Stimulated activated CD4-positive, alpha-beta T cell treated with anti-CD3 and anti-CD28 coated beads, Interleukin-4, amount 100 ng/mL, for 48 hours (primary cell): ENCODE measurements at places on chromosomes 7 and 10.

DNA sequence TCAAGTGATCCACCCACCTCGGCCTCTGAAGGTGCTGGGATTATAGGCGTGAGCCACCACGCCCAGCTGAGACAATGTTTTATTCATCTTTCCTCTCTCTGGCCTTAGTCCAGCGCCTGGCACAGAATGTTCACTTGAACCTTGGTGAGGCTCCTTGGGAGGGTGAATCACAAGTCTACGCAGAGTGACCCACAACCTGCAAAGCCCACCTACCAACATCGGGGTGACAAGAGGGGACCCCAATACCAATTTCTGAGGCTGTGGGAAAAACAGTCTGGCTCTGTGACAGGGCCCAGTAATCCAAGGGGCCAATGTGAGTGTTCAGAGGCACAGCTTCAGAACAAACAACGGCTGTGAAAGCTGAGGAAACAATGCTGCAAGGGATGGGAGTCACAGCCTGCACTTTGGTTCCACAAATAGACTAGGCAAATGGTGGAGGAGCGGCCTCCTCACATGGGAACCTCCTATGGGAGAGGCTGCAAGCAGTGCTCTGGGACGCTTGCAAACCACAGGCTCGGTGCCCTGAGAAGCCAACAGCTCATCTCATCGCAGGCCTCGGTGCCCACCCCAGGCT, 5.6 kb upstream of the MALSU1 start:
- no peak for DNase-seq

DNA sequence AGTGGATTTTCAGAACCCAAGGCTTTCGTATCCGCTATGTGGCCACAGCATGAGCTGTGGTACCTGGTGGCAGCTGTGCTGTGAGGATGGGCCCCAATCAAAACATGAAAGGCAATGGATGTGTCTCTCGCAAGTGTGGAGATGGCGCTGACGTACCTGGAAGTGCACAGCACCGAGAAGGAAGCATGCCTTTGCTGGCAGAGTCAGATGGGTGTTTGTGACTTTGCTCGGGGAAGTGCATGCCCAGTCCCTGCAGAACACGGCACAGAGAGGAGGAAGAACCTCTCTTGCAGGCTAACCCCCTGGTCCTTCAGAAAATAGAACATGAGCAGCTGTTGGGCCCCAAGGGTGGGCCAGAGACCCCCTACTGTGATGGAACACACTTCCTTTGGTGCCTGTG, 654.1 kb upstream of the ZWINT start:
- no peak for DNase-seq

- DNase-seq: no peak
Observed at GRCh38 chr10:128609460-128609859, 483.2 kb upstream of the MKI67 start.

DNA sequence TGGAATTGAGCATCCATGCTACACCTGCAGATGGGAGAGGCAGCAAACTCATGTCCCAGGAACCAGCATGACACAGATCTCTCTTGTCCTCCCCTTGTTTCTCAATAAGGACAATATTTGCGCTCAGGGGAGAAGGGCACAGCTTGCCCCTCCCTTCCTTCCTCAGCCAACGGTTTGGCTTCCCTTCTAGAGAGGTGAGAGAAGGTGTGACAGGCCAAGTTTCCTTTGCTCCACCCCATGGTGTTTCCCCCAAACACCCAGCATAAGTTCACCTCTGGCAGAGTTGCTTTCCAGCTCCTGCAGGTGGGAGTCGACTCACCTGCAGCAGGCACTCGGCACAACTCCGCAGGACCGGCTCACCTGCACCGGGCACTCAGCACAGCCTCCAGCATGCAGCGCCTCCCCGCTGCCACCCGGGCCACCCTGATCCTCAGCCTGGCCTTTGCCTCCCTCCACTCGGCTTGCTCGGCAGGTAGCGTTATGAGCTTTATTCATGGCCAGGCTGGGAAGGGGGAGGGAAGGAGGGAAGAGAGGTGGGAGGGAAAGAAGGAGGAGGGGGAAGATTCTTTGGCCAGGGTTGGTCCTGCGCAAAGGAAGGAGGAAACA, at the start of the genes ATP6V0A4 and TMEM213:
Gene ATP6V0A4, minus strand, starts transcription at position 482 of the 606 bp plus-strand sequence. CDS start 26,949 bp downstream, outside the sequence.
Gene TMEM213, plus strand, starts transcription at position 280 of the 606 bp plus-strand sequence. Its CDS starts 111 bp downstream, at position 391.
- DNase-seq: no peak
